GM10248 (cell line): ENCODE measurements at places on chromosomes 7 and 10.

GRCh38 chr10:2734603-2735002, 332.7 kb upstream of the PFKP start:
- no peak for DNase-seq

DNA sequence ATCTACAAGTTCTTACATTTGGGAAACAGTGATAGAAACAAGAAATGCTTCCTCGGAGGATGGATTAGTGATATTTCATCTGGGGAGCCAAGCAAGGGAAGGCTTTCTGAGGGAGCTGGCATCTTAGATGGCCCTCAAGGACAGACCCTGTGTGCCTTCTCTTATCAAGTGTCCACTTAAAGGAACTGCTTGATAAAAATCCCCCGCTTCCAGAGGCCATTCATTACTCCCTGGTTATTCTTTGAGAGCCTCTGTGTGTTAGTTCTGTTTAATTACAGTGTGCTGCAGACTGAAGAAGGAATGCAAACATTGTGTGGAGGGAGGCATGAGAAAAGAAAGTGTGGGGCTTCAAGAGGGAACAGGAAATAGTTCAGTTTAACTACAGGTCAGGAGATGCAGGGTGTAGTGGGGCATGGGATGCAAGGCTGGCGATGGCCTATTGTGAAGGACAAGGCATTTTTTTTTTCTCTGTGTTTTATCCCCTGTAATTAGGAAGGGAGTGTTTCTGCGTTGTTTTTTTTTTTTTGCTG, 145.4 kb downstream of the SNX10 start:
- DNase-seq: no peak

GRCh38 chr7:151279868-151280267, 31.4 kb upstream of the SMARCD3 start:
- no peak for DNase-seq

DNA sequence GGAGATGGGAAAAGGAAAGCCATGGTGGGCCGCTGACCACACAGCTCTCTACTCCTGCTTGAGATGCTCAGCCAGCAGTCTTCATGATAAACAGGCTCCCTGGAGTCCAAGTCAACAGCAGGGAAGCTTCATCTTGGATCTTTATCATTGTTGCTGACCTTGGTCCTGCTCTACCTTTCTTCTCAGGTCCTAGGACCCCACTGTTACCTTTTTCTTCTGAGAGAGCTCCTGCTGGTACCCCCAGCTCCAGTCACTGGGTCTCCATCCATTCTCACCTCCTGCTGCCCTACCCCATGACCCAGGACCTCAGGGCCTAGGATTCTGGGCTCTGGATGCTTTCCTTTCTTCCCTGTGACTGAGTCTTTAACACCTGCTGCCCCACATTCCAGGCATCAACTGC, 5.2 kb upstream of the CRTAC1 start:
- no peak for DNase-seq

GRCh38 chr7:27973625-27974024, 207.0 kb downstream of the JAZF1 start:
- no peak for DNase-seq

DNA sequence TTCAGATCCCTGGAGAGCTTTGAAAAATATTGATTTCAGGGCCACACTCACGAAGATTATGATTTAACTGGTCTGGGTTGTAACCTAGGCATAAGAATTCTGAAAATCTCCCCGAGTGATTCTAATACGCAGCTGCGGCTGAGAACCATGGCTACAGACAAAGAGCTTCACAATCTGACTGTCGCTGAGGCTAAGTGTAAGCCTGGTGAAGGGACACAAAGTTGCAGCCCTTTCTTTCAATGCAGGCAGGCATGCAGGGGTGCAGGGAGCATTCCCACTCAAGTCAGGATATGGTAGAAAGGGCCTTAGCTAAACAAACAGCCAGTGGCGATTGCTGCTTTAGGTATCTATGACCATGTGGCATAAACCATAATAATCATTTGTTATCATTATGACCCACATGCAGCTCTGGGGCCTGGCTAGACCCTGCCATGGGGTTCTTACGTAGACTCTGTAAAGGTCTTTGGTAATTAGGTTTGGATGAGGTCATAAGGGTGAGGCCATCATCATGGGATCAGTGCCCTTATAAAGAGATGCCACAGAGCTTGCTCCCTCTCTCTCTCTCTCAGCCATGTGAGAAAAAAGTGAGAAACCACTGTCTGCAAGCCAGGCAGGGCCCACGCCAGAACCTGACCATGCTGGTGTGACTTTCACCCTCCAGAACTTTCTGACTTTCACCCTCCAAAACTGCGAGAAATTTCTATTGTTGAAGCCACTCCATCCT, 88.4 kb upstream of the LANCL2 start:
- DNase-seq: no peak

DNA sequence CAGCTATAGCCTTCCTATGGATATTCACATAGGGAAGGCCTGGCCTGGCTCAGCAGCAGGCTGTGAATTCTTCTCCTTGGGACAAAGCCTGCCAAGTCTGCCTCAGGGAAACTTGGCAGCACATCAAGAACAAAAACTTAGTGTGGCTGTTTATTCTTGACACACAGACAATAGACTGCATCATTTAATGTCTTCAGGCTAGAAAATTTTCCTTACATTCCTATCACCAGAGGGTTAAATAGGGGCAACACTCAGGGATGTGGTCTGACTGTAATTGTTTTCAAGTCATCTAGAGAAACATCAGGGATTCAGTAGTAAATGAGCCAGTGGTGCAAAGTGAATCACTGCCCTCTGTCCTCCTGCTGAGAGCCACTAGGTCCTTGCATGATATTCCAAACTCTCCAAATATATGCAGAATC, 137.3 kb downstream of the SEMA3C start:
- DNase-seq: no peak

DNA sequence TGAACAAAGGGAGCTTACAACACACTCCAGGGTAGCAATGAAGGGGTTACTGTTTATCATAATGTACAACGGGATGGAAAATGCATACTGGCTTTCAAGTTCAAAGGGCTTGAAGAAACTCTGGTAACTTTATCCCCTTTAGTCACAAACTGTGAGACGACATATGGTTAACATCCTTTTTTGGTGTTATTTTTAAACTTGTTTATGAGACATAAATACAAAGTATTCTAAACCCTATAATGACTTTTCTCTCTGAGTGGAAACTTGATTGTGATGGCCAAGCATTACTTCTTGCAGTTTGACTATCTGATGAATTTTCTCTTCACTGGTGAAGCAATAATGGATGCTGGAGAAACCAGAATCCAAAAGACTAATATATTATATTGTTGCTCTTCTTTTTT, 62.0 kb upstream of the SEMA3A start:
- no peak for DNase-seq

DNA sequence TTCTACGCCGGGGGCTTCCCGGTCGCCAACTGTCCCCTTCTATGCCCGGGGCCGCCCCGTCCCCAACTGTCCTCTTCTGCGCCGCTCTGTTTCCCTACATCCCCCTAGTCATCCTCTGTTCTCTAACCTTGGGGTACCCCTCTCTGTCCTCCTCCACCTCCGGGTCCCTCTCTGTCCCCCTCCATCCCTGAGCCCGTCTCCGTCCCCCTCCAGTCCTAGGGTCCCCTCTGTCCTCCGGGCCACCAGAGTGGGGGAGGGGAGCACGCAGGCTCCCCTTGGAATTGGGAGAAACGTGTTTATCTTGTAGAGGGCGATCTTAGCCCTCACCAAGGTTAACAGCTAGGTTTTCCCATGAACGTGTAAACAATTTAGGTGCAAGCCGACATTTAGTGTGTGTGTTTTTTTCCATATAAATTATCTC, 852 bp upstream of the KLF6 start:
- peak; percentile 44 for DNase-seq

DNA sequence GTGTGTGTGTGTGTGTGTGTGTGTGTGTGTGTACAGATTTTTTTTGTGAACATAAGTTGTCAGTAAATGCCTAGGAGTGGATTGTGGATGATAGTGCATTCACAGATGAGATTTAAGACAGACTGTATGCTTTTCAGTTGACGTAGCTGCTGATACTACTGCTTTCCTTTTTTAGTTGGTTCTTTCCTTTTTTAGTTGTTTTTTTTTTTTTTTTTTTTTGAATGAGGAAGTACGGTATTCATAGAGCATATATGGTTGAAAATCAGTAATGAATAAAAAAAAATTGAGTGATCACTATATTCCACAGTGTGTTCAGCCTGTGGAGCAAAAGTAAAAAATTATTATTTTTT, 80.5 kb downstream of the RBM33 start:
- DNase-seq: no peak

- no peak for DNase-seq
Observed at GRCh38 chr7:43465581-43466554, 117.0 kb upstream of the STK17A start.

- DNase-seq: no peak
Observed at GRCh38 chr7:76252021-76252420, 50.3 kb downstream of the SRRM3 start.
